ENCODE measurements at places on chromosomes 2 and 18.

DNA sequence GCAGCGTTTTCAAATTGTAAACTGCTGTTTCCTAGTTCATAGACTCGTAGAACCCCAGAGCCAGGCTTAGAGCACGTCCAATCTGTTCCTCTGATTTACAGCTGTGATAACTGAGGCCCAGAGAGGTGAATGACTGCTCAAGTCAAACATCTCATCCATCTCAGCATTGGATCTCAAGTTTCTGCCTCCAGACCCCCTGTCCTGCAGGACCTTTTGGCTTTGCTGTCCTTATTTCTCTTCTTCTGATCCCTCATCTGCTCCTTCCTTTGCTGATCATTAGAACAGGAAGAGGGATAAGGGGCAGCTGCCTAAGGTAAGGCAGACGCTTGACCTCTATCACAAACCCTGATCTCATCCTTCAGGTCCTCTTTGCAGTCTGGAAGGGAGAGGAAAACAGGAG, 58.5 kb upstream of the CREB1 start:
- no peak for DNase-seq

DNA sequence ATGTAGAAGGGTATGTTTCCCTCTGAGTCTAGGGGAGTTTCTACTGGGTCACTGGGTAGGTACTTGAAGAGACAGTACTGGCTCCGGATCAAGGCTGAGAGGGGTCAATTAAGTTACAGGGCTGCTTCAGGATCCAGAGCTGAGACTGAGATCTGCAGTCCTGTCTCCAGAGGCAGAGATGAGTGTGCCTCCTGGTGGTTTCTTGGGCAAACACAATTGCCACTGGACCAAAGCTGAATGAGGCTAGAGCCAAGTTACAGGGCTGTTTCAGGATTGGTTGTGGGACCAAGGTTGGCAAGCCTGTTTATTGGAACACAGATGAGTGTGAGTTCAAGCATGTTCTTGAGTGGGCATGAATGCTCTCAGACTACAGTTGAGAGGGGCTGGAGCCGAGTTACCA, 157.9 kb downstream of the ADCYAP1 start:
- no peak for DNase-seq

GRCh38 chr2:190488516-190489233, 45.8 kb downstream of the NEMP2 start:
- DNase-seq, result no peak

GRCh38 chr2:240369801-240370585, 65.5 kb upstream of the GPC1 start:
- no peak for DNase-seq

- no peak for DNase-seq
These were observed 32.4 kb upstream of the ITPRID2 start for GRCh38 chr2:181859123-181859522.

All from right lobe of liver (tissue), 6 donors.